ENCODE measurements at places on chromosomes 16 and 17.

GRCh38 chr17:11404431-11405276 lies 163.6 kb downstream of the SHISA6 start:
- DNase-seq: no peak

- DNase-seq: no peak
Observed at GRCh38 chr16:49781401-49781800, 74.5 kb downstream of the ZNF423 start.

- DNase-seq: peak; percentile 65
Observed at GRCh38 chr16:64121473-64121872, 1000.4 kb downstream of the CDH11 start.

GRCh38 chr16:17289674-17290635 lies 180.8 kb downstream of the XYLT1 start:
- no peak for DNase-seq

DNA sequence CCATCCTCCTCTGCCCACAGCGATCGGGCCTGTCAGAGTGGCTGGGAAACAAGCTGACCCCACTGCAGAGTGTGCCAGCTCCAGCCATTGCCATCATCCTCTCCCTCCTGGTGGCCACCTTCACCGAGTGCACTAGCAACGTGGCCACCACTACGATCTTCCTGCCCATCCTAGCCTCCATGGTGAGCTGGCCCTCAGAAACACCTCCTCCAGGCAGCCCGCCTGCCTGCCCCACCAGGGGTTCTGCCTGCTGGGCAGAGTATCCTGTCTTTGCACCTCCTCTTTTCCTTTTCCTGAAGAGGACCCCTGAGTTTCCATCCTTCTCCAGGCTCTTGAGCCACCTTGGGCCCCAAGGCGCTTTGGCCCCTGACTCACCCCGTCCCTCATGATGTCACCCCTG lies 10.5 kb upstream of the FOXN1 start:
- DNase-seq: no peak

- no peak for DNase-seq
Observed at GRCh38 chr17:34285286-34285792, at the start of gene CCL11. CCL11 (plus strand) TSS chr17:34285742; CDS start chr17:34285809, 67 bp downstream.

DNA sequence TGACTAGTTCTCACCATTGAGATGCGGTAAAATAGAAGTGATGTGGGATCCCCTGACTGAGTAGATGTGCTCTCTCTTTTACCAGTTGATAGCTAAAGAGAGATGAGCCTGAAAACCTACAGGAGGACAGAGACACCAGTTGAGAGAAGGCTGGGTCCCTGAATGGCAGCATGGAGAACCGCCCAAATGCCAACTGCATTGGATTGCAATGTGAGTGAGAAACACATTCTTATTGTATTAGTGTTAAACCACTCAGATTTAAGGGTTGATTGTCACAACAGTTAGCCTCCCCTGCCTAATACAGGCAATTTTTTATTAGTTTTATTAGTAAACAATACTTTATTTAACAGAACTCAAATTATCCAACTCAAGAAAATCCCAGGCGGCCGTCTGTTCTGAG lies 61.2 kb downstream of the SPACA3 start:
- DNase-seq: peak; percentile 32

Data from epithelial cell of esophagus (primary cell).